Activated CD4-positive, alpha-beta T cell treated with anti-CD3 and anti-CD28 coated beads, Interleukin-2, amount 10 ng/mL, durations not matched to agents 7 days and 5 days (primary cell): ENCODE measurements at places on chromosomes 7 and 10.

DNA sequence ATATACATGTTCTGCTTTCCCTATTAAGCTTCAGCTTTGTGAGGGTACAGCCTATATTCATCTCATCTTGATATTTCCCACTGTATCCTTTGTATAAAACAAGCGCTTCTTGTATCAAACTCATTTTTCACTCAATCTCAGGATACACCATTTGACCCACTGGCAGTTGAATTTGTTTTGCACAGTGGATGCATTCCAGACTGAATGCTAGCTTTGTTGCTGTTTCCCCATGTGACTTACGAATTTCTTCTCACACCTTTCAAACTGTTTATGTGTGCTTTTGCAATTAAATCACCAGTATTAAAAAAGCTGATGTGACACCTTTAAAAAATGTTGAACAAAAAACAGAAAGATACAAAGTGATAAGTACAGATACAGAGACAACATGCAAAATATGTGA, 180.9 kb downstream of the ZNF438 start:
- DNase-seq = no peak

- no peak for DNase-seq
Measured at GRCh38 chr7:139909379-139910050, 80.5 kb downstream of the TBXAS1 start.

DNA sequence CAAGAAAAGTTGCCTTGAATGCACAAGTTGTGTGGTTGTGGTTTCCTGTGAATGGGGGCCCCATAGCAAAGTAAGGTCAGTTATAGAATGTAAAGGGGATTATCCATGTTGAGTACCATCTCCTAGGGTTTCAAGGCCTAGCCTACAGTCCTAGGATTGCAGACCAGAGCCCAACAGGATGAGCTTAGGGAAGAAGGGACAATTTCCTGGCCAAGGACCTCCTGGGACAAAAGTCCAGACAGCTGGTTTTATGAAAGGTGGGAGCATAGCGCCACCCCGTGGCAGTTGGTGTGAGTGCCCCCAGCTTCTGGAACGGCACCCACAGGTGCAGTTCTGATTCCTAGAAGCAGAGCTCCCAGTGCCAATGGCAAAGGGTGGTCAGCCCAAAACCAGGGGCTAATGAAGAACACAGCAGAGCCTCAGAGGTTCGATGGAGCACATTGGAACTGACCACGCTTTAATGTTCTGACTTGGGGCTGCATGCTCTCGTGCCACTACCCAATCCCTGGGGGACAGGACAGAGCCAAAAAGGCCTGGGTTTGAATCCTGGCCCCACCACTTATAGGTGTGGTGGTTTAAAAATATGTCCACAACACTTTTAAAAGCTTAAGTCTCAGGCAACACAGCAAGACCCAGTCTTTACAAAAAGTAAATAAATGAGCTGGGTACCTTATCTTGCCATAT, 25.8 kb upstream of the TMEM120A start:
- peak; percentile 75 for DNase-seq

DNA sequence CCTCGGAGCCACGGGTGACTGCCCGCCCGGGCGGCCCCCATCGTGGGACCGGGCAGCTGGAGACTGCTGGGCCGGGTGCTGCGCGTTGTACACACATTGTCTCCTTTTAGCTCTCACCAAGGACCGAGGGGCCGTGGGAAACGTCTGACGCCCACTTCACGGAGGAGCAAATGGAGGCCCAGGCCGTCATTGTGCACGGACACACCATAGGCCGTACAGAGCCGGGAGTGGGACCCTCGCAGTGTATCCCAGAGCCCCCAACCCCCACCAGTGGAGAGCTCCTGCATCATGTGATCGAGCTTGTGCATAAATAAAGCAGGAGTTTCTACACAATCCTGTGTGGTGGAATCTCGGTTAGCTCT, 722 bp downstream of the DENND10 start:
- no peak for DNase-seq

DNA sequence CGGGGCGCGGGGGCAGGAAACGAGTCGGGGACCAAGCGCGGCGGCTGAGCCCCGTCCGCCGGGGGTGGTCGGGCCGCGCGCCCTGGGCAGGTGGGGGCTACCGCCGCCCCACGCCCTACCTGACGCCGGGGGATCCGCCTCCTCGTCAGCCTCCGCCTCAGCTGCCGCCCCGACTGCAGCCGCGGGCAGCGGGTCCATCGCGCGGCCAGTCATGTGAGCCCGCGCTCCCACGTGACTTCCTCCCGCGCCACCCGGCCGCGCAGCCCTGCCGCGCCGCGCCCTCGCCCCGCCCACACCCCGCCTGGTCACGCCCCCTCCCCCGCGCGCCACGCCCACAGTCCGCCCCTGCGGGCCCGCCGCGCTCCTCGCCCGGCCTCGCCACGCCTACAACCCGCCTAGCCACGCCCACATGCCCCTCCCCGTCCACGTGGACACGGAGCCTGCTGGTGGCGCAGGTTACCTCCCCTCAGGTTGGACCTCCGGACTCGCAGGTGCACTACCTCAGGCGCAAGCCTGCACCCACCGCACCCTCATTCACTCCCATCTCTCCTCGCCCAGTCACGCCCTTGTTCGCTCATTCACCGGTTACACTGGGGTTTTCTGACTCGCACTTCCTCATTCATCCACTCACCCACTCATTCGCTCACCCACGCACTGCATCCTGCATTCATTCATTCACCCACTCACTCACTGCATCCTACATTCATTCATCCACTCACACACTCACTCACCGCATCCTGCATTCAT, at the start of gene SNX8:
TSS of gene SNX8 (minus strand) at position 233 of the 747 bp plus-strand sequence. CDS start at position 213, 20 bp downstream.
- peak; percentile 95 for DNase-seq

- no peak for DNase-seq
Measured at GRCh38 chr10:30070001-30070685, 10.8 kb upstream of the JCAD start.

DNA sequence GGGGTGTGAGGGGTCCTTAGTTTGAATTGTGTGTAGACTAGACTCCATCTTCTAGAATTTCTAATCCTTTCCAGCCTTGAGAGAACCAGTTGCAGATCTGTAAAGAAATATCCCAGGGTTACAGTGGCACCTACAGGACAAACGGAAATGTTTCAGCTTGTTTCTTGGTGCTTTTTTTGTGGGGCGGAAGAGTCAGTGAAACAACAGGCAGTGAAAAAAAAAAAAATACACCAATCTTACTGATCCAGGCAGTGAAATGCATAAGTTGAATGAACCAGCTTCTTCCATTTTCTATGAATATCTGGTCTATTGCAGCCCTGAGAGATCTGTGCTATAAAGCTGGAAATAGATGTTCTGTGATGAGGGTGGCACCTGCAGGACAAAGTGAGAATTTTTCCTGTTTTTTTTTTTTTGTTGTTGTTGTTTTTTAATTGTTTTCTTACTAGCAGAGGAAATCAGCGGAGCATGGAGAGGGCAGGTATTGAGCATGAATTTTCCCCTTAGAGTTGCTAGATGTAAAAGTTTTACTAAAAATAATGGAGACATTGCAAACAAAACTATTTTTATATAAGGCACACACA, 81.9 kb upstream of the DYNC1I1 start:
- peak; percentile 29 for DNase-seq

- DNase-seq = no peak
Measured at GRCh38 chr10:114772496-114773196, 48.9 kb upstream of the FHIP2A start.

GRCh38 chr10:101784558-101784957, 1.3 kb upstream of the NPM3 start:
- DNase-seq = no peak
